ENCODE measurements at places on chromosomes 2 and 18. TPM values are rescaled to one million over a fixed set of nuclear protein-coding genes. Genes with fewer than 3 reads are reported as not detected.

- H3K4me1 ChIP-seq: peaks cover 9% of the 10 kb centered on the region
- no peaks in the 10 kb centered on the region for H3K36me3 ChIP-seq
- H3K4me3 ChIP-seq: no peak overlapping the region
- H3K27ac ChIP-seq: peak overlapping the region; percentile 5
- no peak for DNase-seq
Observed at GRCh38 chr2:168594778-168595177, 138.7 kb downstream of the CERS6 start.

GDF7 gene
- 0.26 TPM for total RNA-seq

DNA sequence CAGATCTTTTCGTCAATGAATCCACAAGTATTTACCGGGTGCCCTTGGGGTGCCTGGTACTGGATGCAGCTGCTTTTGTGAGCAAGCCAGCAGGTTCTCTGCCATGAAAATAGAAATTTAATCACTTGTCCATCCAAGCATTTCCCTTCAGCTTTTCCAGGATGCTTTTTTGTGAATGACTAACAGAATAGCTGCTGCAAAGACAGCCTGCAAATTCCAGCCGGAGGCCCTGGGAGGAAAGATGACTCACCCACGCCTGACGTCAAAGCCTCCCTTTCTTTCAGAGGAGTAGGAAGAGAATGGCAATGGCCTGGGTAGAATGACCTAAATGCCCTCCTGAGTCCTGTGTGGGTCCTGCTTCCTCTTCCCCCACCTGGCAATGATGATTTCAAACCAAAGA, 111.9 kb downstream of the AP1S3 start:
- DNase-seq: no peak
- H3K27ac ChIP-seq: no peak overlapping the region
- no peaks in the 10 kb centered on the region for H3K36me3 ChIP-seq
- peaks cover under 1% of the 10 kb centered on the region for H3K27me3 ChIP-seq

- peaks cover 12% of the 10 kb centered on the region for H3K4me1 ChIP-seq
- DNase-seq: no peak
- no peak overlapping the region for H3K27ac ChIP-seq
- no peak overlapping the region for H3K4me3 ChIP-seq
- H3K36me3 ChIP-seq: no peaks in the 10 kb centered on the region
Observed at GRCh38 chr2:95008306-95008705, 17.2 kb upstream of the MAL start.

Measured in activated CD4-positive, alpha-beta T cell treated with anti-CD3 and anti-CD28 coated beads, Interleukin-2, amount 10 ng/mL, durations not matched to agents 24 days and 14 days (primary cell).